NCI-H1105 (cell line): ENCODE measurements at places on chromosomes 12 and 14.

GRCh38 chr12:16300122-16300521 lies 22.6 kb upstream of the SLC15A5 start:
- DNase-seq: no peak

DNA sequence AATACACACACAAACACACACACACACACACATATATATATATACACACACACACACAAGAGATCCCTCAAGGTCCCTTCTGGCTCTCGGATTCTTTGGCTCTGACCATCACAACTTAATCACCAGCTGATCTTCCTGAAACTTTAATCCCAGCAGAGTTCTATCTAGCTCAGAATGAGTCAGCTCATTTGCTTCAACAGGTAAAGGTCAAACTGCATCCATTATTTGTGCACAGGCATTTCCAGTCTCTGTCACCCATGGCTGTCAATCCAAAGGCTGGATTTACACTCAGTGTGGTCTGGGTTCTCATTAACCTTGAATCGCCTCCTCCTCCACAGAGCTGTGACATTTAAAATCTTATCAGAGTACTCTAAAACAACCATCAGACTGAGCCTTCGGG lies 113.3 kb upstream of the TMPO start:
- no peak for DNase-seq

DNA sequence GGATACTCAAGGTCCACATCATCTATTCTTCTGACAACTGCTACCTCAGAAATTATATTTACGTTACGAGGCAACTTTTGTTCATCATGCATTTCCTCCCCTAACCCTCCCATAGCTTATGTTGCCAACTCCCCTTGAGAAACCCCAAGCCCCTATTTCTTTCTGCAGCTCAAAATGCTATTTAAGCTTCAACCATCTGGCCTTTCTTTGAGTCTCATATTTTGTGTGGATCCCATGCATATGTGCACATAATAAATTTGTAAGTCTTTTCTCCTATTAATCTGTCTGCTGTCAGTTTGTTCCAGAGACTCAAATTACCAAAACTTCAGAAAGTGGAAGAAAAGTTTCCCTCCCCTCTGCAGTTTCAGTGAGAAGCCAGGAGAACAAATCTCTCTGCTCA lies 444.1 kb downstream of the TRHDE start:
- no peak for DNase-seq

- DNase-seq: no peak
Observed at GRCh38 chr14:55353686-55354467, 57.8 kb downstream of the ATG14 start.

DNA sequence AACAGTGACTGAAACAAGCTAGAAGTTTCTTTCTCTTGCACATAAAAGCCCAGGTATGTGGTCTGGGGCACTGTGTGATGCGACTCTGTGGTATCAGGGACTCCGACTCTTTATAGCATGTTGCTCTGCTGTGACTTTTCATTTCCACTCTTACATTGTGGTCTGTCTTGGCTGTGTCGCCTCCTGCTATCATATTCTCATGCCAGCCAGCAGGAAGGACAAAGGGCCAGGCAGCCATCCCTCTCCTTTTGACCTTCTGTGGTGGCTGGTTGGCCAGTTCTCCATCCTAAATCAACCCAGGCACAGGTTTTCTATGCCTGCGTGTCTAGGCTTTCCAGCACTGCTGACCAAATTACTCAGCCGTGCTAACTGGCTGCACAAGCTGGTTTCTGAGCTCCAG lies 8.0 kb downstream of the ACAD10 start:
- no peak for DNase-seq

DNA sequence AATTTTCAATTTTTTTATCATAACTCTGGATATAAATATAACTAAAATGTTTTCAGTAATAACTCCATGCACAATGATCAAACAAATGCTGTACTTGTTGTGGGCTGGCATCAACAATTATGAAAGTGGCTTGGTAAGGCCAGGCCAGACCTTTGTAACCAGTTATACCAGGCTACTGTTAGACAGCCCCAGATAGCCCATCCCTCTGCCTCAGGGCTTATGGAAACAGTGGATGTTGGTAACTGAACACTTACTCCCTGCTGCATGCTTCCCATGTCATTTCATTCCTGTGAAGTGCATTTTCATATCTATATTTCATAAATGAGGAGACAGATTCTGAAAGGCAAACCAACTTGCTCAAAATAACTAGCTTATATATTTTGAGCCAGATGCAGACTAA lies 195.0 kb downstream of the SYT1 start:
- no peak for DNase-seq

DNA sequence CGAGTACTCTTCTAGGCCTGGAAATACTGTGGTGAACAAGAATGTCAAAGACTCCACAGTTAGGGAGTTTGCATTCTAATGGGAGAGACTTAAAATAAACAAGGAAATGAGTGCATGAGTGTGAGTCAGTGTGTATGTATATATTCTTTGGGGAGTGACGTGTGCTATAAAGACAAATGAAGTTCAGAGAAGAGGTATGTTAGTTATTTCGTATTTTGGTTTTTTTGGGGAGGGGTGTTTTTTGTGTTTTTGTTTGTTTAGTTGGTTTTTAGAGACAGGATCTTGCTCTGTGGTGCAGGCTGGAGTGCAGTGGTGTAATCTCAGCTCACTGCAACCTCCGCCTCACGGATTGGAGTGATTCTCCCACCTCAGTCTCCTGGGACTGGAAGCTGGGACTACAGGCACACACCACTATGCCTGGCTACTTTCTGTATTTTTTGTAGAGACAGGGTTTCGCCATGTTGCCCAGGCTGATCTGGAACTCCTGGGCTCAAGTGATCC lies 74.3 kb downstream of the SRGAP1 start:
- no peak for DNase-seq

DNA sequence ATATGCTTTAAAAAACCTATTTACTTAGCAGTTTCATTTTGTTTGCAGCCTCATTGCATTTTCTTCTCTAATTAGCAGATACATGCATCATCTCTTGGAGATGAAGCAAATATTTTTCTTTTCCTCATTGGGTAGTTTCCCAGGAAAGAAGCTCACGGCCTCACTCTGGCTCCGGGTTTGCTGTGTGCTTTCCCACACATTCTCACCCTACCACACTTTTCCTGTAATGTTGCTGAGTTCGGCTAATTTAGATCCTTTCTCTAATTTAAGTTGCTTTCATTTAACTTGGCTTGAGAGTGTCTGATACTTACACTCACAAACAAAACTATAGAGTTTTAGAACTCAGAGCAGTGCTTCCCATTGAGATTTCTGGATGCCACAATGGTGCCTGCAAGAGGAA lies 928.2 kb downstream of the NRXN3 start:
- DNase-seq: no peak

GRCh38 chr12:124024263-124024678 lies 51.3 kb downstream of the ZNF664 start:
- DNase-seq: no peak

- no peak for DNase-seq
Observed at GRCh38 chr14:36313898-36314297, 6.5 kb downstream of the MBIP start.

DNA sequence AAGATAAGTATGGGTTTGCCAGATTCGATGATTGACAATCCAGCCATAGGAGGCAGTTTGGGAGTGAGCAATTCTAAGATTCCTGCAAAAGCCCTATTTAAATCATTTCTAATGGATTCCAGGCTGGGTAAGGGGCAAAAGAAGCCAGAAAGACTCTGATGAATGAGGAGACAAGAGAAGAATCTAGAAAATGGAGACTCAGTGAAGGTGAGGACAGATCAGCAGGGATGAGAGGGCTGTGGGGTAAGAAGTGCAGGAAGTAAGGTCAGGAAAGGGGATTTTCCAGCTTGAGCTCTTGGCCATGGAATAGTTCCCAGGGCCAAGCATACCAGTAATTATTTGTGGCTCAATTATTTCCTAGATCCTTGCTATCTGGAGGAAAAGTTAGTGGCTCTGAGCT lies 87.3 kb downstream of the TMX1 start:
- DNase-seq: no peak

DNA sequence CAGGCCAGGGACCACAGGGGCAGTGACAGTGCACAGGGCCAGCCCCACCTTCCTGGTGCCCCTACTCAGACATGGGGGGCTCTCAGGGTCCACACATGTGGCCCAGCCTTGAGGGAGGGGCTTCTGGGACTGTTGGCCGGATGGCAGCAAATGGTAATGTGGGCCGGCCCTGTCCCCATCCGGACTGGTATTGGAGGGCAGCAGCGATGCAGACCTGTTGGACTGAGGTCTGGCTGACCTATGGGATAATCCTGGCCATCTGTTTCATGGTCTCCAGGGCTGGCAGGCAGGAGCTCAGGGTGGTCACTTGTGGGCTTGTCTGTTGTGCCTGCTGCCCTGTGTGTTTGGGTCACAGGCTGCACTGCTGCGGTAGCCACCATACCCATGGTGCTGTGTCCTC lies 387.5 kb downstream of the TMEM121 start:
- no peak for DNase-seq

DNA sequence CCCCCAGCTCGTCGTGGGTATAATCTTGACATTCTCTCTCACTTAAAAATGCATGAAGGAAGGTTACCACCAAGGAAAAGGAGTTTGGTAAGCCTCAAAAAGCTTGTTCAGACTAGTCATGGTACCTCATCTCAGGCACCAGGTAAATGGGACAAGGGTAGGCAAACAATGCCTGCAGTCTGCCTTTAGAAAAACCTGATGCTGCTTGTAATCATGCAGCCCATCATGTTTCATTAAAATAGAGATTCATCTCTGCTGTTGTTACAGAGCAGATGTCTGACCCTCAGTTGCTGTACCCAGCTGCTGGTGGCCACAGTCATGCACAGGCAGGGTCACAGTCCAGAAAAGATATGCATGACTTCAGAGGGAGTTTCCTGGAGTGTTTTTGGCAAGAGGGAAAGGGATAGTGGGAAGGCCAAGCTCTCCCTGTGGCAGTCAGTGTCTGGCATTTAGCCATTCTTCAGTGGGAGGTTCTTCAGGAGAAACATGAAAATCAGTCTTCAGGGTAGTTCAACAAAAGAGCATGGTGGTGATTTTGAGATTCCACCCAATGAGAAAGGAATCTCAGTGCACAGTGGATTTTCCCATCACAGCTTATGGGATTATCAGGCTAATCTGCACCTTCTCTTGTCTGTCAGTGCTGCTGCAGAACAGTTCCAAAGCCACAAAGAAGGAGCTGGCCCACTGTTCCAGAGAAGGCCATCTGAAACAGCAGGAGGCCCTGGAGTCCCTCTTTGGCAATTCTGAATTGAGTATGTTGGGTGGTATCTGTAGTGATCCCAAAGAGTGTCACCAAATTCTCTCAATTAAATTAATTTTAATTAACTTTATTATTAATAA lies 202.7 kb upstream of the FRMD6 start:
- DNase-seq: no peak

DNA sequence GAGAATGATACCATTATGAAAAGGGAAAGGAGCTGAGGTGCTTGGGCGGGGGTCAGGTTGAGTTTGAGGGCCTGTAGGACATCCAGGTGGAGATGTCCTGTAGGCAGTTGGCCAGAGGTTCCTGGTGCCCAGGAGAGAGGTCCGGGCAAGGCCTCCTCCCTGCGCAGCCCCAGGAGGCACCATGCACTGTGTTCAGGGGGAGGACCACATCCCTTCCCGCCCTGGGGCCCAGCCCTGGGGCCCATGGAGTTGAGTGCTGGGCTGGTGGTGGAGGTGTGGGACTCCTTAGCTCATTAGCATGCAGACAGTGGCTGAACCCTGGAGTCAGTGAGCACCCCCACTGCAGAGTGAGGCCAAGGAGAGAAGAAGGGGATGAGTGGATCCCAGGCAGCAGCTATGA lies 5.7 kb upstream of the FAIM2 start:
- DNase-seq: no peak

- DNase-seq: no peak
Observed at GRCh38 chr12:59736786-59737185, 141.0 kb downstream of the SLC16A7 start.

- DNase-seq: no peak
Observed at GRCh38 chr14:24313913-24314312, 2.6 kb downstream of the LTB4R start.

- no peak for DNase-seq
Observed at GRCh38 chr14:31969699-31970240, 107.3 kb upstream of the ARHGAP5 start.

DNA sequence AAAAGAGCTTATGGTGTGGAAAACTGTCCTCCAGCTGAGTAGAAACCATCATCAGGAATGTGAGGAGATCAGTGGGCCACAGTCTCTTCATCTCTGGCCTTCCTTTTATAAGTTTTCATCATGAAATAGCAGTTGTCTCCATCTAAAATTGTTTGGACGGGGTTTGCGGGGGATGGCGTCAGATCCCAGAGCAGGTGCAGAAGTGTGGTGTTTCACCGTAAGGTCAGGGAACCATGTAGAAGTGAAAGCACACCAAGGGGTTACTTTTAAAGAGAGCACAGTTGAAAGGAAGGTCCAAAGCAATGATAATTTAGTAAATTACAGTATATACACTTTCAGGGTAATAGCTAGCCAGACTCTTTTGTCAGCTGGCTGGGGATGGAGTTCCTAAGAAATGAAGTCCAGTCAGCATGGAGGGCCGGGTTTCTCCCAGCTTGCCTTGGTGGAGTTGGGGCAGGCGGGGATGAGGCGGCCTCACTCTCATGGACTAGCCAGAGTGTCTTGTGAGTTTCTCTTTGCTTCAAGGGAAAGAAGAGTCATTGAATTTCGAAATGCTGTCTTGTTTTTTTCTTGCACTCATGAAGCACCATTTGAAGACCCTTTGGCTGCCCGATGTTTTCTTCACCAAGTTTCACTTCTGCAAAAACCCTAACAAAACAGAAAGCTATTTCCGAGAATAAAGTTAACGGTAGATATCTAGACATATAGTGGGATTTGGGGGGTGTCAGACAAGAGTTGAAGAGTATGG lies 100.6 kb downstream of the ETV6 start:
- no peak for DNase-seq

- DNase-seq: no peak
Observed at GRCh38 chr12:26573225-26573909, 259.6 kb downstream of the ITPR2 start.

- DNase-seq: no peak
Observed at GRCh38 chr12:92595663-92596062, 107.1 kb upstream of the PLEKHG7 start.

GRCh38 chr14:97802430-97803373 lies 1005.5 kb downstream of the VRK1 start:
- no peak for DNase-seq

GRCh38 chr14:58992935-58993334 lies 195.5 kb upstream of the DAAM1 start:
- no peak for DNase-seq

DNA sequence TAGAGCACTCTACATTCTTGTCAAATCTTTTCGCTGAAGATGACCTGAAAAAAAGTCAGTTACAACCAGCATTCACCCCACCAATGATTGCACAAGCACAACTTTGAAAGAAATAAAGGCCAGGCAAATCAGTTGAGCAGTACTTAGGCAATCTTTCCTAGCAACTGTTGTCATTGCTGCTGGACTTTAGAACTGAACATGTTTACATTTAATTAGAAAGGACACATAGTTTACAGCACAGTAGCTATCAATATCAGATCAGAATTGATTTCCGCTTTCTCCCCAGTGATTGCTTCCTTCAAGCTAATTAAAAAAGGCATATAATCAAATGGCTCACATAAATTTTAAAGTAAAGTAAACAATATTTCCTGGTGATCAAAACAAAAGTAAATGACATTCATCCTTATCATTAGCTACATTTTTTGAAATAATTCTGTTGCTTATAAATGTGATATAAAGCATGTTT lies 128.4 kb downstream of the FOXA1 start:
- no peak for DNase-seq

- no peak for DNase-seq
Observed at GRCh38 chr14:101502761-101503392, 58.4 kb upstream of the DIO3 start.

GRCh38 chr14:56064513-56064912 lies 53.7 kb upstream of the PELI2 start:
- DNase-seq: no peak

GRCh38 chr12:118061873-118062843 lies 1.2 kb upstream of the WSB2 start:
- peak; percentile 54 for DNase-seq
